Brain microvascular endothelial cell (primary cell): ENCODE measurements at places on chromosomes 5 and 9.

GRCh38 chr5:108548684-108549596 lies 167.0 kb upstream of the FBXL17 start:
- DNase-seq: no peak

DNA sequence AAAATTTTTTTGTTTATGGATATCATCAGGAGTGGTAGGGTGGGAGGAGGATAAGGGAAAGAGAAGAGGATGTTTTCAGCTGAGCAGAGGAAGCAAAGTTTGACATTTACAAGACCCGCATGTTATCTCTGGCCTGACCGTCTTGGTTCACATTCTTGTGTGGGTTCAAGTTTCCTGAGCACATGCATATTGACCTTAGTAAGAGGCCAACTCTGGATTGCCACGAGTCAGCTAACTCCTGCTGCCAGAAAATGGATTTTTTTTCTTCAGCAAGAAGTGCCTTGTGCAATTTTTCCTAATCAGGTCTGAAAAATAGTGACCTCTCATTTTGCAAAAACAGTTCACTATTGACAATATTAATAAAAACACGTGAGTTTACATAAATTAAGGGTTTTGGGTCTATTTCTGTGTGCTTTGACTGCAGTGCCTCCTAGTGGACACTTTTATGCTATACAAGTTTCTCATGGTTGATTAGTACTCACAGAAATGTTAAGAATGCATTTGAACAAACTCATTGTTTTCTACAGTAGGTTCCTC lies 27.1 kb upstream of the BASP1 start:
- peak; percentile 76 for DNase-seq

- no peak for DNase-seq
Observed at GRCh38 chr9:131276891-131277286, 579 bp upstream of the FAM78A start.

- DNase-seq: no peak
Observed at GRCh38 chr5:160747987-160748386, 104.0 kb downstream of the ATP10B start.

GRCh38 chr5:36607114-36607571 lies 737 bp downstream of the SLC1A3 start:
- peak; percentile 34 for DNase-seq

GRCh38 chr9:88952086-88952615 lies 39.1 kb upstream of the S1PR3 start:
- no peak for DNase-seq

GRCh38 chr5:38783011-38783561 lies 62.7 kb upstream of the OSMR start:
- DNase-seq: peak; percentile 93

DNA sequence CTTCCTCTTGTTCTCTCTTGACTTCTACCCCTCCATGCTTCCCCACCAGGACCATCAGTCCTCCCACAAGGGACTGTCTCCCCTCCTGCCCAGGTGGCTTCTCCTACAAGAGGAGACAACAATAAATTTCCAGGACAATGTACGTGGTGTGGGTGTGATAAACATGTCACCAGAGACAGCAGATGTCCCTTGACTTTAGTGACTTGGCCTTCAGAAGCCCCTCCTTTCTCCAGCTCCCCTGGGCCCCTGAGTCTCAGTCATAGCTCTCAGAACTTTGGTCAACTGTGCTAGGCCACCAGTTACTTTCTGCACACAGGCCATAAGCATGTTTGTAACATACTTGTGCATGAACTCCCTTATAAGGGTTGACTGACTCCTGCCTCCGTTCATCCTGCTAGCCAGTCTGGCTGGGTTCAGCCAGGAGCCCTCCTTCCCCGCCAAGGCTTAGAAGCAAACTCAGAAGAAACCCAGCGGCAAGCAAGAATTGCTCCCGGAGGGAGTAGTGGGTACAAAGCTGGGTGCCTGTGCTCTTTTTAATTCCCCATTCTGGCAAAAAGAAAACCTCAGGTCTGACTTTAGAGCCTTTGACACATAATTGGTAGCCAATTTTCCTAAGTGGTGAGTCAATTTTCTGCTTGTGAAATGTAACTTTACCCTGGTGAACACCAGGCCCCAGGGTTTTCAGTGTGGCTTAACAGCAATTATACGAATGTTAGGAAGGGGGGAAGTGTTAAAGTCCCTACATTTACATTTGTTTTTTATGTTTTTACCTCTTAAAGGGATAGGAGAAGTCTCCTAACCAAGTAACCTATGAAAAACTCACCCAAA lies 49.2 kb downstream of the EBF1 start:
- DNase-seq: peak; percentile 40

- peak; percentile 56 for DNase-seq
Observed at GRCh38 chr9:100427366-100428263, 672 bp downstream of the MSANTD3 start.

- DNase-seq: no peak
Observed at GRCh38 chr9:106648799-106649198, 214.2 kb upstream of the ZNF462 start.

GRCh38 chr9:32725066-32725860 lies 58.1 kb upstream of the TMEM215 start:
- DNase-seq: no peak

DNA sequence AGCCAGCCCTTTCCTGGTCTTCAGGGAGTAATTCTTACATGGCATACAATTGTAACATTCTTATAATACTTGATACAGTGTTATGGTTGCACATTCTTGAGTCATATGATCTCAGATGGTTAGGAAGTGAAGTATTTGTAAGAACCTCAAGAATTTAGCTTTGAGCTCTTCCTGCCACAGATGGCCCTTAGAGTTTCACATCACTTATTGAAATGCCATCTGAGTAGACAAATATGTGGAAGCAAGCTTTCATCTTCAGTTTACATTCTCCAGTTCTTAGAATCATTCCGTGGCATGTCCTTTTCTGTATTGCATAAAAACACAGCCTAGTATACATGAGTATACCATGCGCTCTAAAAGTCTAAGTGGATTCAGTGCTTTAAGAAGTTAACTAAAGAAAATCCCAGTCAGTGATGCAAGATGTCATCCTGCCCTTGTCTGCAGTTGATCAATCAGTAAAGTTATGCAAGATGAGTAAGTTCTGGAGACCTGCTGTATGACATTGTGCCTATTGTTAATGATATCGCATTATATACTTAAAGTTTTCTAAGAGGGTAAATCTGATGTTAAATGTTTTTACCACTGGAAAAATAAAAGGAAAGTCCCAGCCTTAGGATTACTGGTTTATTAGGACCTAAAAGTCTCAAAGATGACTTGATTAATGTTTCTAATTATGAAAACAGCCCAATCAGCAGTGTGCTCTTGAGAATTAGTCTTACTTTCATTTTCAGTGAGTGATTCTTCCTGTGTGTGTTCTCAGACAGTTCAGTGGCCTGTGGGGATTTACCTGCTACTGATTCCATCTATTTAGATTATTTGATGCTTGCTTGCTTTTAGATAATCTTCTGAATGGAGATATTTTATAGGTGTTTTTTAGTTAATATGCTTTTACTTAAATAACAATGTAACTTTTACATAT lies 29.4 kb downstream of the RHOBTB3 start:
- DNase-seq: peak; percentile 85

DNA sequence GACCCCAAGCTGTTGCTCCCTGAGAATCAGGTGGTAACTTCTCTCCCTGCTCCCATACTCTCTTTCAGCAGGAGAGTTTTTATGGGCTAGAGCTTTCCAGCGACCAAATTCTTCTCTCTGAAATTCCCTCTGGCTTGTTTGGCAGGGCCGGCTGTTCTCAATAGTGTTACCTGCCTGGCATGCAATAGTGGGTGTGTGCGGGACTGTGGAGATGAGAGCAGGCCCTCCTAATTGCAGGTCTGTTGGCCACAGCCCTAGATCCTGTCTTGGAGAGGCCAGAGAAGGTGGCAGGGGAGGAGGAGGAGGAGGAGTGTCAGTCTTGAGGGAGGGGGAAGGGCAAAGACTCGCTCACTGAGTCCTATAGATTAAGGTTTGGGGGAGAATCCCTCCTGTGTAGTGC lies 29.5 kb downstream of the AQP7 start:
- DNase-seq: no peak

- no peak for DNase-seq
Observed at GRCh38 chr5:173451031-173451430, 122.8 kb upstream of the STC2 start.

- DNase-seq: no peak
Observed at GRCh38 chr5:154474396-154475334, 3.4 kb downstream of the HAND1 start.

GRCh38 chr5:58855851-58856739 lies 273.2 kb downstream of the RAB3C start:
- DNase-seq: no peak

DNA sequence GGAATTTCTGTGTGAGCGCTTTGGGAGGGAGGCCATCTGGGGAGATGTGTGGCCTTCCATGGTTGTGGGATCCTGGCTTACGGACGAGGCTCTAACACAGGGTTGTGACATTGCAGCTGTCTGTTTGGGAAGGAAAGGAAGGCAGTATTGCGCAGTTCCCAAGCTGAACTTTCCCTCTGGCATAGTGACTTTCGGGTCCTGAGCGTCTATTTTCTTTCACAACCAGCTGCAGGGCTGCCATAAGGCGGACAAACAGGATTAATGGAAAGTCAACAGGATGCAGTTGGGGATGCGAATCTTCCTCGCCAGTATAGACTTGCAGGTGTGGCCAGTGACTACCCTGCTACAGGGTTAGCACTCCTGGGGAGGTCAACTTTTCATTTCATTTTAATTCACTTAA lies 25.9 kb downstream of the CCT5 start:
- DNase-seq: no peak

GRCh38 chr5:163889369-163889768 lies 383.9 kb downstream of the MAT2B start:
- DNase-seq: no peak

DNA sequence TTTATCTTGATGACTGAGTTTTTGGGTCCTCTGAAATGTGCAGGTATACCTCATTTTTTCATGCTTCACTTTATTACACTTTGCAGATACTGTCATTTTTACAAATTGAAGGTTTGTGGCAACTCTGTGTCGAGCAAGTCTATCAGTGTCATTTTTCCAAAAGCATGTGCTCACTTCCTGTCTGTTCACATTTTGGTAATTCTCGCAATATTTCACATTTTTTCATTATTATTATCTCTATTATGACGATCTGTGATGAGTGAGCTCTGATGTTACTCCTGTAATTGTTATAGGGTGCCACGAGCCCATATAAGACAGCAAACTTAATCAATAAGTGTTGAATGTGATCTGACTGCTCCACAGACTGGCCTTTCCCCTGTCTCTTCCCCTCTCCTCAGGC lies 73.4 kb upstream of the FBXW11 start:
- DNase-seq: no peak

- no peak for DNase-seq
Observed at GRCh38 chr9:4296217-4296616, 3.7 kb downstream of the GLIS3 start.

DNA sequence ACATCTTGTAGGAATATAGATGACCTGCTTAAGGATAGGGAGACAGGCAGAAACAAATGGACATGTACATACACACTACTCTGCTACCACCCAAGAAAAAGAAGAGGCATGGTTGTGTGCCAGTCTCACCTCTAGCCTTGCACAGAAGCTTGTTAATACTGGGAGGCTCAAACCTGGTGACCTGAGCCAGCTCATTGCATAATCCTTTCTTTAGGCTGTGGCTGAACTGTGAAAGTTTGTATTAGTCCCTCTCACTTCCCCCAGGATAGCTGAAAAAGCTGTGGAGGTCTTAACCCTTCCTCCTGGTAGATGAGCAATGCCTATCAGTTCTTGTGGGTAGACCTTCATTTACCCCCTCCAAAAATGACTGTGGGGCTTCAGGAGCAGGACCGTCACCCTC lies 28.7 kb downstream of the TPD52L3 start:
- no peak for DNase-seq

DNA sequence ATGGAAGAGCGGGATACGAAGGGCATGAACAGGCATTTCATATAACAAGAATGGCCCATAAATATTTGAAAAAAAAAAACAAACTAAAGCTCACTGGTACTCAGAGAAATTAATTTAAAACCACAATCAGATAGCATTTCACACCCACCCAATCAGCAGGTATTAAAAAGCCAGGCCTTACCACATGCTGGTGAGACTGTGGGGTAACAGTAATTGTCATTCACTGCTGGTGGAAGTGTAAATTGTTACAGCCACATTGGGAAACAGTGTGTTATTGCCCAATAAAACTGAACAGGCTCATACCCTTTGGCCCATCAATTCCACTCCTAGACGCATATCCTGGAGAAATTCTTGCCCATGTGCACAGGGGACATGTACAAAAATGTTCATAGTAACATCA lies 66.0 kb downstream of the PLAC8L1 start:
- no peak for DNase-seq

GRCh38 chr9:137723783-137724445 lies 105.1 kb downstream of the EHMT1 start:
- DNase-seq: peak; percentile 36

DNA sequence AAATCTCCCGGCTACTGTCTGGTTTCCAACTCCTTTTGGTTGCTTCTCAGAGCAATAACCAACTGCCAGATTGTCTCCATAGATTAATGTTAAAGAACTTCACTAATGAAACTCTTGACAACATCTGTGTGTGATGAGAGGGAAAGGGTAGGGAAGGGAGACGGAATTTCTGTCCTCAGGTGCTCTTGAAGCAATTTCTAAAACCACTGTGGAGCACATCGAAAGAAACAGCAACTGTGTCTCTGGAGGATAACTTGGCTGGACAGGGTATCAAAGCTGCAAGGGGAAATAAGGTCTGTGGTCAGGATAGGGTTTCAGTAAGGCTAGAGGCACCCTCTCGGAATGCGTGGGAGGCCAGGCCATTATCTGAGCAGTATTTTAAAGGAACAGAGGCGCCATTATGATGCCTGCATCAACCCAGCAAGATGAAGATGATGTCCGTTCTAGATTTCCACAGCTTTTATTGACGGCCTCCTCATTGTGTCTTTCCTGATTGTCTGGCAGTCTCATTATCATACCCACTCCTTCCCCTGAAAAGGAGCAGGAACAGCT lies 76.6 kb downstream of the RORB start:
- no peak for DNase-seq

DNA sequence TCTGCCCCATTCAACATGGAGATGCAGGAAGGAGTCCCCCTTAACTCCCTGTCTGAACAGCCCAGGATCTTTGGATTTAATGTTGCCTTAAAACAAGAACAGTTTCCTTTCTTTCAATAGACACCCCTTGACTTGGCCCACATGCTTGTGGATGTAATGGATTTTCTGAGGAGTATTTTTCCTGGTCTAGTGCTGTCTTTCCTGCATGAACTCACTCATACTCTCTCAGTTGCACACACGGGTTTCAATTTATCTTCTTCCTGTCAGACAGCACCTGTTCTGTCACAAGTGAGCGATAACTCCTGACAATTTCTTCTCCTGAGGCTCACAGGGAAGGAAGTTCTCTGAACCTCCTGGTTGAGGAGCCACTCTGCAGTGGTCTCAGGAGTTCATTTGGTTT lies 85.1 kb downstream of the ACER2 start:
- no peak for DNase-seq

- DNase-seq: peak; percentile 24
Observed at GRCh38 chr5:164013077-164013670, 507.8 kb downstream of the MAT2B start.

GRCh38 chr9:87770616-87771315 lies 44.8 kb downstream of the CTSL start:
- DNase-seq: no peak

DNA sequence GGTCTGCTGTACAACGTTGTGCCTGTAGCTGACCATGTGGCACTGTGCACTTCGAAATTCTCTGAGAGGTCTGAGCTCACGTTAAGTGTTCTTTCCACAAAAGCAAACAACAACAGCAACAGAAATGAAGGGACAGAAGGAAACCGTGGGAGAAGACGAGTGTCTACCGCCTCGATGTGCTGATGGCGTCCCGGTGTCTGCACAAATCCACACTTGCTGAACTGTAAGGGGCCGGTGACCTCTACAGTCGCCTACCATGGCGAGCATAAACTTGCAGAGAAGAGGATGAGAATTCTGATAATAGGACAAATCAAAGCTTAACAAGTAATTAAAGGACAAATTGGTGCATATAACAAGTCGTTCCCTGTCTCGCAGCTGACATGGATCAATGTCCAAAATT lies 114.0 kb downstream of the ADAMTS2 start:
- no peak for DNase-seq
